AG08396 (cell line): ENCODE measurements at places on chromosomes 11 and 22.

DNA sequence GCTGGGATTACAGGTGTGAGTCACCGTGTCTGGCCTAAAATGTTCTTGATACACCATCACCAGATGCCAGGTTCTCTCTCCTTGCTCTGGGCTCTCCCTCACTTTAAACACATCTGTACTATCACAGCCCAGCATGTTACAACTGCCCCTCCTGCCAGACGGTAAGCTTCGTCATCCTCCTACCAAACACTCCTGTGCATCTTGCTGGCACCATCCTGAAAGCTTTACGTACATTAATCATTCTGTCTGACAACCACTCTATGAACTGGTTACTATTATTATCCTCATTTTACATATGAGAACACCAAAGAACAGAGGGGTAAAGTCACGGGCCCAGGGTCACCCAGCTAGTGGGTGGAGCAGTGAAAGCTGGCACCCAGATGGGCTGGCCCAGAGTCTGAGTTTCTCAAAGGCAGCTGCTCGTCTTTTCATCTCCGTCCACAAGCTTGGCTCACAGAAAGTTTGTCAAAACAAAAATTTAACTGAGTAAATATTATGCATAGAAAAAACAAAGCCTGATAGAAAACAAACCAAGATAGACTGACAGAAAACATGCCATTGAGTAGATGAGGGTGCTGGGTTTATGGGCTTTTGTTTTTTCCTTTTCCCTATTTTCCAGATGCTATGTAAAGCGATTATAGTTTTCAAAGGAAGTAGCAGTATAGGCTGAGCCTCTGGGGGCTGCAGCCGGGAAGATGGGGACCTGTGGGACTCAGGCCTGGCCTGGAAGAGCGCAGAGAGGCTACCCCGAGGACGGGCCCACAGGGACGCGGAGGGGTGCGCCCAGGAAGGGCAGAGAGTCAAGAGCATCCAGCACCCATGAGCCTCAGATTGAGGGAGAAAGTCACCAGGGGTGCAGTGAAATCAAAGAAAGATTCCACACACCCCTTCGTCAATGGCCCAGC lies 9.5 kb downstream of the PLA2G6 start:
- no peak for DNase-seq

GRCh38 chr22:36395915-36396314 lies 8.1 kb upstream of the MYH9 start:
- no peak for DNase-seq

DNA sequence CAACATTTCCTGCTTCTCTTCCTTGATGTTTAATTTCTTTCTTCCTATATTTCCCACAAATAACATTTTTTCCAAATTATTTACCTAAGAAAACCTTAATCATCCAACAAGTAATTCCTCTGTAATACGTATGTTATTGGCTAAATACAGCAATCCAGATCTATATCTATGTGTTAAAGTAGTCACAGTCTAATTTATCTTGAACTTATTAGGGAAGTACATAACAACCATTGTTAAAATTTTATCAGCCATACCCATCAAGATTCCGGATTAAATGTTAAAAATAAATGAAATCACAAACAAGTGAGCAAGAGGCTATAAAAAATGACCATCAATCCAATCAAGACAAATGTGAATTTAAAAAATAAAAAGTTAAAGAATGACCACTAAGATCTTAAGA lies 36.5 kb downstream of the RRAS2 start:
- DNase-seq = no peak

DNA sequence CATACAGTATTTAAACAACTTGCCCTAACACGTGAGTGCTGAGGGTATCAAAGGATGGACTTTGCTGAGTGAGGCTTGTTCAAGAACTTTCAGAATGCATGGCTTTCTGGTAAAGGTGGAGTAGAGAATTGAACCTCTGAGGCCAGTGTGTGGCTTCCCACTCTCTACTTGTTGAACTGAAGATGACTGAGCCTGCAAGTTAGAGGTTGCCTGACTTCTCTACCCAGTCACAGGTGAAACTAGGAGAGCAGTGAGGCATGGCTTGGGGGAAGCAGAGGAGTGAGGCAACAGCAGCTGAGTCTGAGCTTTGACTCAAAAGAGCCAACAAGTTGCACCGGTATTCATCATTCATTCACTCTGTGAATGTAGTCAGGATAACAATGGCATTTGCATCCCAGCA lies 256.4 kb upstream of the SESN3 start:
- DNase-seq = no peak

DNA sequence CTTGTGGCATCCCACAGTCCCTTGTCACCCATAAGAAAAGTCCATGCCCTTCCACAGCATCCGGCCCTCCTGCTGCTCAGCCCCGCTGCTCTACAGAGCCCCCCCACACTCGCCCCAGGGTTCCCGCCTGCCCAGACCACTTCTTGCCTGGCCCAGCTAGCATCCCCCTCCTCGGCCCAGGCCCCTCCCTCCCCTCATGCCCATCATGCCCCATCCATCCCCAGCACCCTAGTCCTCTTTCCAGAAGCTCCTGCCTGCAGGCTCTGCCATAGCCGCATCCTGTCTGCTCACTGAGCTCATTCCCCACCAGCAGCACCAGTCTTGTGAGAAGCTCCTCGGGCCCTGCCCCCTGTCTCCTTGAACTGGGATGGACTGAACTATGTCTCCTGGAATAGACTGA lies 54.4 kb downstream of the LINC01488 start:
- no peak for DNase-seq

- DNase-seq = no peak
Measured at GRCh38 chr11:71532036-71532610, 5.1 kb downstream of the KRTAP5-7 start.

DNA sequence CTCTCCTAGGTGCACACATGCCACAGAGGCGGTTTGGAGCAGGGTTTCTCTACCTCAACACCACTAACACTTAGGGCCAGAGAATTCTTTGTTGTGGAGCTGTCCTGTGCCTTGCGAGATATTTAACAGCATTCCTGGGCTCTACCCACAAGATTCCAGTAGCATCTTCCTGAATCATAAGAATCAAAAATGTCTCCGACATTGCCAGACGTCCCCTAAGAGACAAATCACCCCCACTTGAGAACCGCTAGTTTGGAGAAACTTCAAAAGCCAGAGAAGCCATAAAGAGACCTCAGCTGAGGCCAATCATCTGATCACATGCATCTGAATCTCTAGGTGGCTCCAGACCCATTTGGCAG lies 16.1 kb downstream of the MFNG start:
- DNase-seq = no peak

DNA sequence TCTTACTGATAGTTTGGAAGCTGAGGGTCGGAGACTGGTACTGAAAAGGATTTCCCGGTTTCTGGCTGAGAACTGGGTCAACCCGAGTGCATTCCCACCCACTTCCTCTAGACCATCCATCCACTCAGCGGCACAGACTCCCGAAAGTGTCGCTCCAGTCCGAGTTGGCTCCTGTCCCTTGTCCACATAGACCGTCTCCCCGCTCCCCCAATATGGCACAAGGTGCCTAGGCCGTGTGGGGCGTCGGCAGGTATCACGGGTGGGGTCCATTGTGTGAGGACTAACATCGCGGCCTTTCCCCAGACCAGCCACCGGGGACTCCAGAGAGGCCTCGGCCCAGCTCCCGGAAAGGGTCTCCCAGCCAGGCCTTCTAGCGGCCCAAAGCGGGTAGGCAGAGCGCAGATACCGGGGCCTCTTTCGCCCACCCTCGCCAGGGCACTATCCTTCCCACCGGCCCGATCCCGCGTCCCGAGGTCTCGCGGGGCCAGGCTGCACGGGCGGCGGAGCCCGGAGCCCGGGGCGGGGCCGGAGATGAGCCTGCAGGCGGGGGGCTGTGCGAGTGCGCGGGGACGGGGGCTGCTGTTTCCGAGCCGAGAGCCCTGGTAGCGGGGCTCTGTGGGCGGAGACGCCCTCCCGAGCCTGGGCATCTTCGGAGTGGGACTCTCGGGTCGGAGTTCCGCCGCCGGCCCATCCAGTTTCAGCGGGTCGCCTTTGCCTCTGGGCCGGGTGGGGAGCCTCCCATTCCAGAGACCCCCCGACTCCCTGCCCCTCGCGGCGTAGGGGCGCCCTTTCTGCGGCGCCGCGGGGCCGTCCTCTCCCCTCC lies 21.1 kb downstream of the SERPINH1 start:
- peak; percentile 87 for DNase-seq

DNA sequence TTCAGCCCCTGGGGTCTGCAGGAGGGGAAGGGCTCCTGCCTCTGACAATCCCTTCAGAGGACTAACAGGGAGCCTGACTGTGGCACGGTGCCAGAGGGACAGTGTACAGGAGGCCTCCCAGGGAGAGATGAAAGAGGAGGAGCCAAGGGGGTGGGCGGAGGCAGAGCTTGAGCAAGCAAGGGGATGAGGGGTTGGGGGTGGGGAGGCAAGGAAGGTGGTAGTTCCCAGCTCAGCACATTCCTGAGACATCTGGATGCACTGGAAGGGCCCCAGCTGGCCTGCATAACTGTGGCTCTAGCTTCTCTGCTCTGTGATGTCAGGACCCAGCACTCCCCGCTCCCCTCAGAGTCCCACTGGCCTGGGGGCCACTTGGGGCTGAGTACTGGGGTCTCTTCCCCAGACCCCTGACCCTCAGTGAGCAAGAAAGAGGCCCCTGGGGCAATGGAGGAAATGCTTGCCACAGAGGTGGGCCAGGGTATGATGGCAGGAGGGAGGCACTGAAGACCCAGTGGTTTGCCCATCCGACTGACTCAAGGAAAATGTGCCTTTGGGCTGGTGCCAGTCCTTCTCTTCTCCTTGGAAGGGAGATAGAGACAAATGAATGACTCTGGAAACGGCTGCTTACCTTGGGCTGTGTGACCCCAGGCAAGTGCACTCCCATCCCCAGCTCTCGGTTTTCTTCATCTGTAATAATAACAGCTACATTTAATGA lies 13.3 kb downstream of the CREB3L1 start:
- peak; percentile 91 for DNase-seq

DNA sequence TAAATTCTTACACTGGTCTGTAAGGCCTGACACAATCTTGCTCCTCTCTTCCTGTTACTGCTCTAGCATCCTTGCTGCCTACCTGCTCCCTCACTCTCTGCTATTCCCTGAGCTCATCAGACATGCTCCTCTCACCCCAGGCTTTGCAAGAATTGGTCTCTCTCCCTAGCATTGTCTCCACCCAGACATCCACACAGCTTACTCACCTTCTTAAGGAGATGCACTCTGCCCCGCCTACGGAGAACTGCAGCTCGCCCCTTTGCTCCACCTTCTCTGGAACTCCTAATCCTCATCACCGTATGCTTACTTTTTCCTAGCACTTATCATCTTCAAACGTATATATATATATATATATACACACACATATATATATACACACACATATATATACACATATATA lies 23.3 kb upstream of the TMPRSS5 start:
- no peak for DNase-seq

- DNase-seq = no peak
Measured at GRCh38 chr11:45615182-45615792, 50.1 kb downstream of the CHST1 start.

DNA sequence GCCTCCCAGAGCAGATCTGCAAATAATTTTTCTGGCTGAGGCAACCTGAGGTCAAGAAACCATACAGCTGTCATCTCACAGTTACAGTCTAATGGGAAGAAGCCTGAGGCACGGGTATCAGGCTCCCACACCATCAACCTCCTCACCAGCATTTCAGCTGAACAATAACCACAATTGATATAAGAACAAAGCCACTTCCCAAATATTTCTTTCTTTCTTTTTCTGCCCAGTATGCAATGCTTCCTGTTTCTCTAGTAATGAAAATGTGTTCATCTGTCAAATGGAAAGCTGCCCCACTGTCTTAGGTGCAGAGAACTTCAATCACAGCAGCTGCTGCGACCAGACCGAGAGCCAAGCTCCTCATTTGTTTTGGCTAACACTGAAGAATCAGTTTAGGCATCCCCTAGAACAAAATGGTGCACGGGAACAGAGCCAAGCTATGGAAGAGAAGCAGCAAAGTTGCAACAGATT lies 108.4 kb downstream of the BLID start:
- no peak for DNase-seq

DNA sequence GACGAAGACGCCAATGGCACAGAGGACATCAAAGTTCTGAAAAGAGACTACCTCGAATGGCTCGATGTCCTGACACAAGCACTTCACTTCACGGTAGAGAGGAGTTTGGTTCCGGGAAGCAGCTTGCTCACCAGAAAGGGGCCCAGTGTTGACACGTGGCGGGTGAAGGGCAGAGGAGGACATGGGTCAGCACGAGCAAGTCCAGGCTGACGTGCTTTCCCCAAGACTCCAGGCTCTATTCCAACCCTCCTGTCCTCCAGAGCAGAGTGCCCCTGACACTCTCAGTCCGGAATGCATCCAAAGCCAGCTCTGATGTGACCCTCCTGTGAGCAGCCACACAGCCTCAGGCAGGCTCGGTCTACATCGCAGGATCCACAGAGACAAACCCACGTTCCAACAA lies 77.5 kb upstream of the BID start:
- no peak for DNase-seq

DNA sequence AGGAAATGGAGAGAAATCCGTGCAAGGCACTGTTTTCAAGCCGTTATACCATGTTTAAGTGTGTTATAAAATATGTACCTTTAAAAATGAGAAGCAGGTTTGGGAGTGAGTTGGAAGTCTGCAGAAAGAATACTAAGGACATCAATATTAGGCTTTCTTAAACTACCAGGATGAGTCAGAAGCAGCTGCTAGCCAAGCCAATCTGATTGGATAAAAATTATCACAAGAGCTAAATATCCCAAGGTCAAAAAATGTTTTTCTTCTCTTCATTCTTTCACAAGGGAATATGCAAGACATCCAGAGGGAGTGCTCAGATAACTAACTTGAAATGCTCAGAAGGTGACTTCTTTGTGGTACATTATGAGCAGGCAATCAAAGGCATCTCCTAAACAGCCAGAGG lies 19.3 kb upstream of the CKAP5 start:
- peak; percentile 79 for DNase-seq

DNA sequence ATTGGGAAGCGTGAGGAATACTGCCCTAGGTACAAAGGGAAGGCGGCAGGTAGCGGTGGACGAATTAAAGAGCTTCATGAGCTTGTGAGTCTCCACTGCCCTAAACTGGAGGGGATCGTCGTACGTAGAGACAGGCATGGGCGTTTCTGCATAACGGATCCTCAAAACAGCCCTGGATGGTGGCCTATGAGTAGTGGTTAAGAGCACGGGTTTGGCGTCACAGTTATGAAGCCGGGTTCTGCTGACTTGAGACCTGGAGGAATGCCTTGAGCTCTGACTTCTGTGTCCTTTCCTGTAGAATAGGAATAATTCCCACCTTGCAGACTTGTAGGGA lies 335 bp downstream of the TMEM138 start:
- DNase-seq = peak; percentile 54

DNA sequence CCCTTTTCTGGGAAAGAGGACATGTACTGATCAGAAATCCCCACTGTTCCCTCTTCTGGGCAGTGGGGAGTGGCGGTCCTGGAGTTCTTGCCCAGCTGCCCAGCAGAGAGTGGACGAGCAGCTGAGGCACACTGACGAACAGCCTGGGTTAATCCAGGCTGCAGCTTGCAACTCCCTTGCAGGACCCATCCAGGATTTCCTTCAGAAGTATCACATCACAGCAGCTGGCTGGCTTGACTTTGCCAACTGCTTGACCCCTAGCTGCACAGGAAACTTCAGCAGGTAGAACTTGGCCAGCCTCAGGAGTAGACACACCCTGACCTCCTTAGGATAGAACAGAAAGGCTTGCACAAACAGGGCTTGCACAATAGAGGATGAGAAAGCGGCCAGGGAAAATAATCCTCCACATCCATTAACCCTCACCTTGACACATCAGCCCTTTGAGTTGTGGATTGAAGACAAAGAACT lies 27.9 kb upstream of the FZD4 start:
- DNase-seq = no peak

- DNase-seq = peak; percentile 56
Measured at GRCh38 chr11:75474878-75475766, 42.1 kb upstream of the KLHL35 start.

- DNase-seq = peak; percentile 93
Measured at GRCh38 chr11:68212421-68213134, 518 bp downstream of the KMT5B start.

GRCh38 chr22:18085188-18085587 lies 7.4 kb downstream of the PEX26 start:
- DNase-seq = peak; percentile 56
